ENCODE measurements at places on chromosomes 5 and 9. TPM values are rescaled to one million over a fixed set of nuclear protein-coding genes. Genes with fewer than 3 reads are reported as not detected.
A peak's percentile ranks its signal among the peaks of the same experiment; 100 is the strongest.

GRCh38 chr5:52799358-52799982 lies 11.8 kb downstream of the ITGA1 start:
- H3K4me3 ChIP-seq: peak overlapping the region; percentile 93
- DNase-seq: peak; percentile 46

GRCh38 chr9:129414377-129414992 lies 206.4 kb downstream of the C9orf50 start:
- H3K36me3 ChIP-seq: peaks cover 2% of the 10 kb centered on the region
- no peaks in the 10 kb centered on the region for H3K27me3 ChIP-seq
- peak overlapping the region; percentile 82 for H3K4me3 ChIP-seq
- peak overlapping the region; percentile 91 for H3K27ac ChIP-seq
- H3K4me1 ChIP-seq: peaks cover 14% of the 10 kb centered on the region

GRCh38 chr9:80664327-80665210 lies 1024.8 kb downstream of the TLE1 start:
- no peaks in the 10 kb centered on the region for H3K36me3 ChIP-seq
- H3K27me3 ChIP-seq: no peaks in the 10 kb centered on the region
- H3K4me1 ChIP-seq: no peaks in the 10 kb centered on the region
- H3K4me3 ChIP-seq: no peak overlapping the region

GRCh38 chr9:14399756-14400657 lies 86.1 kb upstream of the NFIB start:
- no peaks in the 10 kb centered on the region for H3K4me1 ChIP-seq
- H3K4me3 ChIP-seq: no peak overlapping the region

DNA sequence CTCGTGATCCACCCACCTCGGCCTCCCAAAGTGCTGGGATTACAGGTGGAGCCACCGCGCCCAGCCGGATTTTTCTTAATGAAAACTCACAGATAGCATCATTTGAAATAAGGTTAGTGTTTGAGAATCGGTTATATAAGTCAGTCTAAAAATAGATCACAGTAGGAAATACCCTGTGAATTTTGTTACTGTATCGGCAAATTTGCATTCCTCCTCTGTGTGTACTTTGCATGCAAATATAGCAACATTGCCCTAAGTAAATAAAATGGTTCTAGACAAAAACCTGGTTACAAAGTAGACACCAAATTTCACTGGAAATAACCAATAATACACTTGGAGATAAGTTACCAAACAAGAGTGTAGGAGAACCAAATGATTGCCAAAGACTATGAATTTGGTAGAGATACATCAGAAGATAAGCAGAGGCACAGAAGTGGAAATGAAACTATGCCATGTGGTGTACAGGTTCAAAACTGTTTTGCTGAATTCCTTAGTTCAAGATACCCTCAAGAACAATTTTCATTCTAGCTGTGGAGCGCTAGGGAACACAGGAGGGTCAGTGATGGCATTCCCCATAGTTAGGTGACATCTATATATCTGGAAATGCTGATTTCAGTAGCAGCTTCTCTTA lies 58.1 kb downstream of the ICE1 start:
- no peaks in the 10 kb centered on the region for H3K27me3 ChIP-seq
- peaks cover 23% of the 10 kb centered on the region for H3K4me1 ChIP-seq
- peaks cover 38% of the 10 kb centered on the region for H3K36me3 ChIP-seq
- H3K4me3 ChIP-seq: no peak overlapping the region
- peak overlapping the region; percentile 36 for H3K27ac ChIP-seq
- no peak for DNase-seq

- H3K36me3 ChIP-seq: peaks cover 3% of the 10 kb centered on the region
- no peak overlapping the region for H3K27ac ChIP-seq
- H3K4me1 ChIP-seq: peaks cover 26% of the 10 kb centered on the region
- DNase-seq: no peak
Measured at GRCh38 chr5:173967241-173967640, 21.7 kb upstream of the C5orf47 start.

DNA sequence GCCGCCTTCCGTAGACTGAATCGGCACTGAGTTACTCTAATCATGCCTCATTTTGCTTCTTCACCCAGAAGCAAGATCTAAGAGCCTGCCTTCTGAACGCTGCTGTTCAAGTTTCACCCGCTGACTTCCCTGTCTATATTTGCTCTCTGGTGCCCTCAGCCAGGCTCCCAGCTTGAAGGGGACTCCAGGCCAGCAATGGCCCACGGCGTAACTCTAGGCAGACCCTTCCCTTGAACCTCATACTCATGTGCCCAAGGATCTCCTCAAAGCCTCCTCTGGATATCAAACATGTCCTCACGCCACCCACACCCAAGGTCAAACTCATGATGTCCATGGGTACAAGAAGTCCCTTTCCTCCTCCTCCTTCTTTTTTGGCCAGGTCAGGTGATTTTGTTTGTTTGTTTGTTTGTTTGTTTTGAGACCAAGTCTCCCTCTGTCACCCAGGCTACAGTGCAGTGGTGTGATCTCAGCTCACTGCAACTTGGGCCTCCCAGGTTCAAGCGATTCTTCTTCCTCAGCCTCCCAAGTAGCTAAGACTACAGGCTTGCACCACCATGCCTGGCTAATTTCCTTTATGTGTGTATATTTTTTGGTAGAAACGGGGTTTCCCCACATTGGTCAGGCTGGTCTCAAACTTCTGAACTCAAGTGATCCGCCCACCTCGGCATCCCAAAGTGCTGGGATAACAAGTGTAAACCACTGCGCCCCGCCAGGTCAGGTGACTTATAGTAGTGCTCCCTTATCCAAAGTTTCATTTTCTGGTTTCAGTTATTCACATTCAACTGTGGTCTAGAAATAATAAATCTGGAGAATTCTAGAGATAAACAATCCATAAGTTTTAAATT lies 239.0 kb downstream of the SYK start:
- peaks cover 55% of the 10 kb centered on the region for H3K27me3 ChIP-seq
- H3K4me1 ChIP-seq: peaks cover 24% of the 10 kb centered on the region
- H3K36me3 ChIP-seq: no peaks in the 10 kb centered on the region
- no peak overlapping the region for H3K4me3 ChIP-seq
- no peak for DNase-seq

GRCh38 chr9:69115621-69116020 lies 58.5 kb upstream of the TJP2 start:
- H3K36me3 ChIP-seq: peaks cover 2% of the 10 kb centered on the region
- no peak for DNase-seq
- H3K4me3 ChIP-seq: no peak overlapping the region

GRCh38 chr5:38825494-38825893 lies 20.3 kb upstream of the OSMR start:
- no peak for DNase-seq
- no peak overlapping the region for H3K27ac ChIP-seq
- no peaks in the 10 kb centered on the region for H3K36me3 ChIP-seq
- H3K4me1 ChIP-seq: no peaks in the 10 kb centered on the region
- H3K27me3 ChIP-seq: peaks cover 4% of the 10 kb centered on the region

DNA sequence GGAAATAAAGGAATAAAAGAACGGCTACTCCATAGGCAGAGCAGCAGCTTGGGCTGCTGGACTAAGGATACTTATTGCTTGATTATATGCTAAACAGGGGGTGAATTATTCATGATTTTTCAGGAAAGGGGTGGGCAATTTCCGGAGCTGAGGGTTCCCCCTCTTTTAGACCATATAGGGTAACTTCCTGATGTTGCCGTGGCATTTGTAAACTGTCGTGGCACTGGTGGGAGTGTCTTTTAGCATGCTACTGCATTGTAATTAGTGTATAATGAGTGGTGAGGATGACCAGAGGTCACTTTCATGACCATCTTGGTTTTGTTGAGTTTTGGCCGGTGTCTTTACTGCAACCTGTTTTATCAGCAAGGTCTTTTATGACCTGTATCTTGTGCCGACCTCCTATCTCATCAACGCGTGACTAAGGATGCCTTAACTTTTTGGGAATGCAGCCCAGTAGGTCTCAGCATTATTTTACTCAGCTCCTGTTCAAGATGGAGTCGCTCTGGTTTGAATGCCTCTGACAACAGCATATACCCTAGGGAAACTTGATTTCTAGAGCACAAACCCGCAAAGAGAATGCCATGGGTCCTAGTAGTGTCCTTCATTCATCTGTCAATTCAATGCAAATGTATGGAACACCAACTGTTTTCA lies 47.8 kb upstream of the PWWP2A start:
- no peaks in the 10 kb centered on the region for H3K36me3 ChIP-seq
- DNase-seq: no peak
- no peaks in the 10 kb centered on the region for H3K4me1 ChIP-seq
- no peak overlapping the region for H3K27ac ChIP-seq
- H3K4me3 ChIP-seq: no peak overlapping the region

- no peaks in the 10 kb centered on the region for H3K36me3 ChIP-seq
- H3K27ac ChIP-seq: no peak overlapping the region
- H3K27me3 ChIP-seq: no peaks in the 10 kb centered on the region
- H3K4me3 ChIP-seq: no peak overlapping the region
- no peaks in the 10 kb centered on the region for H3K4me1 ChIP-seq
Measured at GRCh38 chr5:42894057-42894456, 82.4 kb upstream of the SELENOP start.

- no peak for DNase-seq
- no peak overlapping the region for H3K4me3 ChIP-seq
- no peaks in the 10 kb centered on the region for H3K4me1 ChIP-seq
- H3K36me3 ChIP-seq: no peaks in the 10 kb centered on the region
- no peak overlapping the region for H3K27ac ChIP-seq
- no peaks in the 10 kb centered on the region for H3K27me3 ChIP-seq
Measured at GRCh38 chr9:105901514-105902109, 207.3 kb downstream of the TMEM38B start.

DNA sequence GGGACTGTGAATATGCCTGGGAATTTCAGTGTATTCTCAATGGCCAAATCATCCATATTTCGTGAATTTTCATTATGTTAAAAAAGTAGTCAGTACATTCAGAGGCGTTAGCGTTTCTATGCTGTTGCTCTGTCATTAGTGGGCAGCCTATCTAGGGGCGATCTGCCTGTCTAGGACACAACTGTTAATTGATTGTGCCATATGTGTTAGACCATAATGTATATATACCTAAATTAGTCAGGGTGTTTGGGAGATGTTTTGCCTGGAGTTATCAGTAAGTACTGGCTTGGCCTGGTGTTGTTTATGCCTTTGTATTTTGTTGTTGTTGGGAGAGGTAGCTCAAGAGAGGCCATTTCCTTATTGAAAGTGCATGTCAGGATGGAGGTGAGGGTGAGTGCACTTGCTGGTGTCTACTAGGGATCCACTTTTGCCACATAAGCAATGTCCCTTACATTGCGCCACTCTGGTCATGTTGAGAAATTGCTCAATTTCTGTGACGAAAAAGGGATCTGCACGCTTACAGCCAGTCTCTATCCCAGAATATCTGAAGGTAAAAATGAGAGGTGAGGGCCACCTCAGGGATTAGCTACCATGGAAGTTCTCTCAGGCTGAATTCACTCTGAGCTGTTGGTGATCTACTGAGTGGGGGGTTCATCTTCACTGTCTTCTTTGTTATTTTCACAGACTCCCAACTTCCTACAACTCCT lies 123.3 kb downstream of the ST8SIA4 start:
- H3K4me1 ChIP-seq: peaks cover 43% of the 10 kb centered on the region
- peak overlapping the region; percentile 91 for H3K27ac ChIP-seq
- H3K4me3 ChIP-seq: peak overlapping the region; percentile 60
- no peaks in the 10 kb centered on the region for H3K27me3 ChIP-seq

- H3K27ac ChIP-seq: no peak overlapping the region
- peaks cover 2% of the 10 kb centered on the region for H3K36me3 ChIP-seq
- peaks cover 14% of the 10 kb centered on the region for H3K4me1 ChIP-seq
- peak; percentile 75 for DNase-seq
- H3K27me3 ChIP-seq: peaks cover 81% of the 10 kb centered on the region
- H3K4me3 ChIP-seq: peak overlapping the region; percentile 56
Measured at GRCh38 chr9:21974722-21975409, 19.3 kb downstream of the CDKN2A start.

GRCh38 chr9:136451221-136451877 lies 11.7 kb upstream of the INPP5E start:
- H3K27ac ChIP-seq: no peak overlapping the region
- H3K36me3 ChIP-seq: peaks cover 46% of the 10 kb centered on the region
- no peak overlapping the region for H3K4me3 ChIP-seq
- H3K4me1 ChIP-seq: no peaks in the 10 kb centered on the region

GRCh38 chr5:79803007-79803406 lies 113.4 kb downstream of the CMYA5 start:
- H3K27ac ChIP-seq: no peak overlapping the region
- DNase-seq: no peak
- H3K27me3 ChIP-seq: no peaks in the 10 kb centered on the region
- H3K4me3 ChIP-seq: no peak overlapping the region
- H3K36me3 ChIP-seq: no peaks in the 10 kb centered on the region
- peaks cover 16% of the 10 kb centered on the region for H3K4me1 ChIP-seq

- H3K4me3 ChIP-seq: no peak overlapping the region
- H3K4me1 ChIP-seq: no peaks in the 10 kb centered on the region
- no peak overlapping the region for H3K27ac ChIP-seq
Measured at GRCh38 chr9:19781240-19781639, 7.6 kb downstream of the SLC24A2 start.

- peaks cover 10% of the 10 kb centered on the region for H3K27me3 ChIP-seq
- H3K36me3 ChIP-seq: no peaks in the 10 kb centered on the region
- H3K27ac ChIP-seq: no peak overlapping the region
- no peak for DNase-seq
- H3K4me3 ChIP-seq: no peak overlapping the region
- no peaks in the 10 kb centered on the region for H3K4me1 ChIP-seq
Measured at GRCh38 chr5:152374711-152375275, 30.3 kb downstream of the NMUR2 start.

DNA sequence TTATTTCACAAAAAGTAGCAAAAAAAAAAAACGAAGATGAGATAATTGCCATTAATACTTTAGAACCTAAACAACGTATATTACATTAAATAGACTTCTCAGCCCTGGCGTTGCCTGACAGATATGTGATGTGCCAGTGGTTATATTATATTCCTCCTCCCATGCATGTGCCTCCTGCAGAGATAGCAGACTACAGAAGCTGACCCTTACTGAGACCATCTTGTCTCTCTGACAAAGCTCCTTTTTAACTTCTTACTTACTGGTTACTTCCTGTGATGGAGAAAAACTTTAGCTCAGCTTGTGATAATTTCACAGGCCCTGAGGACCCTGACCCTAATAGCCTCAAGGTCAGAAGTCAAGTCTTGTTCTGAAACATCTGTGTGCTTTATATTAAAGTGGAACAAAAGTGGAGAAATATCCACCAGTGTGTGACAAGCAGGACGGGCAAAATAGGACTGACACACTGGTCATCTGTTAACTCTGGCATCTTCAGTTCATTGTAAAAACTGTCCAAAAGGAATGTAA lies 80.6 kb upstream of the POU5F2 start:
- peaks cover 26% of the 10 kb centered on the region for H3K36me3 ChIP-seq
- no peaks in the 10 kb centered on the region for H3K4me1 ChIP-seq

Gene IL33
- not detected for total RNA-seq

Gene SPATA31D4
- total RNA-seq: not detected

Gene TAF11L10
- total RNA-seq: not detected

Gene GRAMD2B
- 8.7 TPM for total RNA-seq

Gene ENC1
- 0.74 TPM for total RNA-seq

Gene MIGA2
- 42.7 TPM for total RNA-seq

Gene DND1
- 1.7 TPM for total RNA-seq

Gene STARD4
- 45.0 TPM for total RNA-seq

Gene GPR150
- total RNA-seq: 0.94 TPM

Gene TNPO1
- total RNA-seq: 105 TPM

Gene MUSK
- not detected for total RNA-seq

Gene UBAC1
- 37.2 TPM for total RNA-seq

Measured in activated naive CD4-positive, alpha-beta T cell treated with anti-CD3 and anti-CD28 coated beads for 36 hours (primary cell).